Stimulated activated CD8-positive, alpha-beta memory T cell treated with anti-CD3 and anti-CD28 coated beads, Interleukin-2, amount 100 ng/mL, for 48 hours (primary cell): ENCODE measurements at places on chromosomes 6 and 20.

DNA sequence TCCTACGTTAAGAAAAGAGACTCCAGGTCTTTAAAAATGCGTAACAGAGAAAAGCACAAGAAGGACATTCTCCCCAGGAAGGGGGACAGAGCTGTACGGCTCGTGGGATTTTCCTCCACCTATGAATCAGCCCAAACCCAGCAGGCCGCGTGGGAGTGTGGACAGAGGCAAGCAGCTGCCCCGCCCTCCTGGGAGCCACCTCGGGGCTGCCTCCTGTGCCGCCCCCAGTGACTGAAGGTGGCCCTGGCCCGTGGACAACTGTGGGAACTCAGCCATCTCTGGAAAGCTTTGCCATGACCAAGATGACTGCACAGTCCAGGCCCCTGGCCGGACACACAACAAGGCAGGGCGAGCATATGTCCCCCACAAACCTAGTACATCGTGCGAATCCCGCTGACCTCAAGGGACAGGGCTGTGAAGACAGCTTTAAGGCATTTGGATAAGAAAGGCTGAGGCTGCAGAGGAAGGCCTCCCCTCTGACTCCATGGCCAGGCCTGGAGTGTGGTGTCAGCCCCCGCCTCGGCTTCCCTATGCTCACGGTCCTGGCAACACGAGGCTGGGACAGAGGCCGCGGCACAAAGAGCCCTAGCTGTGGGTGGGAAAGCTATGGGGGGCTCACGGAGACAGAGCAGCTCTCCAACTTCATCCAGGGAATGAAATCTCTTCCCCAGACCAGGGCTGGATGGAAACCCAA lies 26.9 kb downstream of the PXDC1 start:
- no peak for DNase-seq

DNA sequence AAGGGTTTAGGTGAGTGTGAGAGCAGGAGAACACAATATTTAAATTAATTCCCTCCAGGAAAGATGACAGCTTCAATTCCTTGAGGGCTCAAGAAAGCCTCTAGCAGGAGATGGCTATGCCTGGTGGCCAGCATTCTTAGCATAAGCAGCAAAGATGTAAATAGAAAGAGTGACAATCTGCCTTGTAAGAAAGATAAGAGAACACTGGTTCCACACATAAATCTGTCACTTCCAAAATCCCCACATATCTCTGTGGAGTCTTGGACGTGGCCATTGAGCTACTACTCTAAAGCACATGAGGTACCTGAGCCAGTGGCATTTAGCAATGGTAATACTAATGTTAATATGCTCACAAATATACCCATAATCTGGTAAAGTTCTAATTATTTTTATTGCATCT lies 29.2 kb downstream of the DEFB114 start:
- no peak for DNase-seq

GRCh38 chr20:32218156-32218900 lies 10.6 kb downstream of the POFUT1 start:
- no peak for DNase-seq

GRCh38 chr6:53230775-53231467 lies 82.3 kb upstream of the GCM1 start:
- DNase-seq: no peak

DNA sequence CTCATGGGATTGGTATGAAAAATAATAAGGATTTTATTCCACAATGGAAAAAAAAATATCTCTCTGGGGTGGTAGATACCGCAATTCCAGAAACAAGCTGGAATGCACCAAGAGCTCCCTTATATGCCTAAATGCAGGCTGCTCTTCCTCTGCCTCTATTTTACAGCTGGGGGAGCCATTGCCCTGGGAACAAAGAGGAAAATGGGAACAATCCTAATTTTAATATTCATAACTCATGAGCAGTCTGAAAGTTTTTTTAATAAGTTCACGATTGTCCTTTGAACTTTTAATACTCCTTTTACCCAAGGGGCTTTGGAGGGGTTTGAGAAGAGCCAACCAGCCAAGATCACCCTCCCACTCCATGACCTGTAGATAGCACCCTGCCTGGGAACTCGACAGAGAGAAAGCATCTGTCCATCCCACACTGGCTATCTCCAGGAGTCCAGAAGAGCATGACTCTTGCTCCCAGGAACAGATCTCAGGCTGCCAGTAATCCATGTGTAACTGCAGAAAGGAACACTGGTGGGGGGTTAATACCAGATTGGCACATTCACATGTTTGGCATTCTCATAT lies 74.7 kb downstream of the CD83 start:
- DNase-seq: no peak

DNA sequence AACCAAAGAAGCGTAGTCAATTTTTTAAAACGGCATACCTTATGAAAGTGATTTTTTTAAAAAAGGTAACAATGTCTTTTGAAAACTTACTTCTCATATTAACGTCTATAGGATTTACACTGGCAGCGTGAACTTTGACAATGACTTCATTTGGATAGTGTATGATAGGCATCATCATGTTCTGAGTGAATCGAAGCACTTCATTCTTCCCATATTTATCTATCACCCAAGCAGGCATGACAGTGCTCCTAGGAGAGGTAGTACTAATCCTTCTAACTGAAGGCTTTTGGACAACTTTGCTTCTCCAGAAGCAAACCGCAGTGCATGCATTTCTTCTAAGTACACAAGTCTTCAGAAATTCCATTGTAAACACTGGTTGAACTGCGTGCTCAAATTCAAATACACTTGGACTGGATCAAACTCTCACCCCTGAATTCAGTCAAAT lies 618 bp downstream of the RTN4IP1 start:
- no peak for DNase-seq

GRCh38 chr6:103534095-103534494 lies 1325.6 kb downstream of the HACE1 start:
- DNase-seq: no peak

DNA sequence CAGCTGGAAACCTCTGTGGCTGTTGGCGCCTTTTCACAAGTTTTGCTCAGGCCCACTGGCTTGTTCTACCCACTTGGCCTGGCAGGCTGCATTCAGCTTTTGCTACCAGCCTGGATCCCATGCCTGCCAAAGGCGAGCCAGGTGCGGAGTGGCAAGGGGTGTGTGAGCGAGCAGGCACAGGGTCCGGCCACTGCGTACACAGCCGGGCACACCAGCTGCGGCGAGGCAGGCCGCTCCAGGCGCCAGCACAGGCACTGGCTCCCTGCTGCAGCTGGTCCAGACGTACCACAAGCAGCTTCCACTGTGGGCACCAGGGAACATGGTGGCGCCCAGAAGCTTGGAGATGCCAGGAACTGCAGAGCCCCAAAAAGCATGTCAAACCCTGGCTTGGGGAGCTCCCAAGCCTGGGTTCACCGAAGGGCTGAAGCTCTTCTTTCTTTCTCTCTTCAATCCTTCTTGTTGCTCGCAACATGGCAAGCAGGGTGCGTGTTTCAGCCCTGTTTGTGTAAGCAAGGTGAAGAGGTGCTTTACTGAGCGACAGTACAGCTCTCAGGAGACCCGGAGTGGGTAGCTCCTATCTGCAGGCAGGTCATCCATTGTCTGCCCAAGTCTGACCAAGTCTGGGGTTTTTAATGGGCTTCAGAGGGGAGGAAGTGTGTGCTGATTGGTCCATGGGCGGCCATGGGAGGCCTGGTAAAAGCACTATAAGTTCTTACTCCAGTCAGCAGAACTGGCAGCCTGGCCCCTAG lies 32.6 kb upstream of the GRM4 start:
- no peak for DNase-seq

- no peak for DNase-seq
Observed at GRCh38 chr20:48064929-48065328, 279.6 kb upstream of the SULF2 start.

DNA sequence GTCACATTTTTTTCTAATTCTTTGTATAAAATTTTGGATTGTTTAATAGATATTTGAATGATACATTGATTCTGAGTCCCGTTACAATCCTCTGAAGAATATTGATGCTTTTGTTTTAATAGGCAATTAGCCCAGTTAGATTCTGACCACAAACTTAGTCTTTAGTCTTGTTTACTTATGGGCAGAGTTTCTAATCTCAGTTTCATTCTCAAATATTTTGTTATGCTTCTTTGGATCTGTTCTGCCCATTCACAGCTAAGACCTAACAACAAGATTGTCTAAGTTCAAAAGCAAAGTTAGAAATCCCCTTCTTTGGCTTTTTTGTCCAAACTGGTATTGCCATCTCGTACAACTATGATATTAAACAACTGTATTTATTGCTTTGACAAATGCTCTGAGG lies 58.0 kb downstream of the TBXT start:
- no peak for DNase-seq

GRCh38 chr6:134309983-134310605 lies 7.8 kb downstream of the SGK1 start:
- no peak for DNase-seq

DNA sequence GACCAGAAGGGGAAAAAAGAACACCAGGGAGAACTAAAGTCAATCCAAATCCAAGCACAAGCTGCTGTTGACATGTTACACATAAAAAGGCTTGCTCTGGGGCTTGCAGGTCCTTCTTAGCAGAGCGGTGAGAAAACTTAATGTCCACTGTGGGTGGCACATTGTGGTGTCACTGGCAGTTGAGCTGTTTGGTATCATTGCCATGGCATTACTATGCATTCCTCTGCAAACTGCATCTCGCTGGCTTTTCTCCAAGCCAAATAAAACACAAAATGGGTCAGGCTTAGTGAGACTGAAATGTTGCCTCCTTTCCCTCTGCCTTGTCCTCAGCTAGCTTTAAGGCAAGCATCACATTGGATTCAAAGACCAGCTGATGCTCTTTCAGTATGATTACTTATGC lies 40.9 kb downstream of the LY86 start:
- DNase-seq: no peak

GRCh38 chr6:5712349-5713215 lies 294.1 kb downstream of the NRN1 start:
- DNase-seq: no peak

DNA sequence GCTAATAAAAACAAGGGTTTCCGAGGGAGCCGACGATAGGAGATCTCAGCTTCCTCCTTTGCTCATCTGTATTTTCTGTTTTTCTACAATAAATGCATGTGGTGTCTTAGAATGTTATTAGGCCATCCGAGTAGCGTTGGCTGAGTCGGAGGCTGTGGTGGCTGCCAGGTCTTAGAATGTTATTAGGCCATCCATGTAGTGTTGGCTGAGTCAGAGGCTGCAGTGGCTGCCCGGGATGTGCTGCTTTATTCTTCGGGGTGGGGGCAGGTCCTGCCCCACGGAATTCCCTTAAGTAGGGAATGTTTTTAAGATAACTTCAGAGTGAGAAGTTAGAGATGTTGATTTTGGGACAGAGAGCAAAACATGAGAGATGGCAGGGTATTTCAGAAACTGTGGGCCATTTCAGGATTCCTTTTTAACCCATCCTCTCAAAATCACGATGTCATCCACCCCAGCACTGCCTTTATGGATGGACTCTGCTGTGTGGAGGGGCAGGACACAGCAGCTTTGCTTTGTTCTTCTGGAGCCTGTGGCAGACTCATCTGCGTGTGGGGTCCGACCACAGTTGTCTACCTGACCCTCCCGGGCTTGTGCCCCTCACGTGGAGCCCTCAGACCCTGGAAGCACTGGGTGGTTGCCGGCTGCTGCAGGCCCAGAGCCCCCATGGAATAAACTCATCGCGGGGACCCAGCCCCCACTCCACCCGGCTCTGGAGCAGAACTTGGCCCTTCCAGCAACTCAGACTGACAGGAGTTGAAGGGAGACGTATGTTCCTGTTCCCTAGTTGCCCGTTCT lies 20.4 kb downstream of the OSBPL2 start:
- DNase-seq: no peak

GRCh38 chr6:142738035-142738396 lies 207.0 kb downstream of the HIVEP2 start:
- DNase-seq: no peak

- DNase-seq: no peak
Observed at GRCh38 chr6:106546691-106547414, 82.4 kb downstream of the RTN4IP1 start.

DNA sequence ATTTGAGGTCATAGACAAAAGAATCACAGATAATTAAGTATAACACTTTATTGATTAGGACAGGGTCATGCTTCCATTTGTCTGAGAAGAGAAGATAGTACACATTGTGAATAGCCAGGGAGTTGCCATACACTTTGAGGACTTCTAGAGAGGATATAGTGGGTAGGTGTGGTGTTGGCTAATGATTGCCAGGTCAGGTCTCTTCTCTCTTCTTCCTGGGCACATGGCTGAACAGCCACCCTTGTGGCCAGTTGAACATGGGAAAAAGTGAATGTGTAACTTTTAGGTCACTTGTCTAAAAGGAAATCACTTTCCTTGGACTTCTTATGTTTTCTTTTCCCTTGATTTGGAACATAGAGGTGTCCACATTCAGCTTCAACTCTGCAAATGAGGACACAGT lies 772.1 kb upstream of the MAP3K7 start:
- no peak for DNase-seq

DNA sequence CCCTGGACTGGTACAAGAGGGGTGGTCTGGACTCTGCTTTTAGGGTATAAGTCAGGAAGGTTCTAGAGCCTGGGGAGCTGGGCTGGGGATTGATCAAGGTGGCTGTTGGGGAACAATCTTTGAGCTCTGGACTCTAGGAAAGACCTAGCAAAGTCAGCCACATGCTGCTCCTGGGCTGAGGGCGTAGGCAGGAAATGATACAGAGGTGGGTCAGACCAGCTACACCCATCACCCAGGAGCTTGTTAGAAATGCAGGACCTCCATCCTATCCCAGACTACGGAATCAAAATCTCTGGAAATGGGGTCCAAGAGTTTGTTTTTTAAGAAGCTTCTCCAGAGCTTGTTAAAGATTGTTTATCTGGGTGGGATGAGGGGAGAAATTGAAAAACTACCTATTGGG lies 9.4 kb downstream of the ADTRP start:
- no peak for DNase-seq
